ENCODE measurements at places on chromosomes 5 and 9.
A peak's percentile ranks its signal among the peaks of the same experiment; 100 is the strongest.

DNA sequence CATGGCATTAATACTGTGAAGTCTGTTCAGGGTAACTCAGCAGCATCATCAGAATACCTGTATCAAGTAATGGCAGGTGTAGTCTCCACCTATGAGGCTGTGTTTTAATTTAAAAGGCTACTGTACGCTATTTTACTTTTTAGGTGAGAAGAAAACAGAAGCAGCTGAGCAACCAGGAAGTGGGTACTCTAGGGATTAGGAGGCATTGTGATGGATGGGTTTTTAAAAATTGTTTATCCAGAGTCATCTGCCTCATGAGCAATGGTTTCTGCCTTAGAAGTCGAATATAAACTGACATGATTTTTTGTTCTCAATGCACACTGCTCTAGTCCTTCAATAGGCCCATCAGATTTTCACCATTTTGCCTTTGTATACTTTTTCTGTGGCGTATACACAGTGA lies 42.6 kb downstream of the PSIP1 start:
- DNase-seq = no peak

- DNase-seq = no peak
These were observed 32.4 kb downstream of the ABHD17B start for GRCh38 chr9:71878327-71879274.

- no peak for DNase-seq
These were observed 169.4 kb upstream of the ANKRD55 start for GRCh38 chr5:56402266-56403220.

- DNase-seq = peak; percentile 11
These were observed 48.4 kb upstream of the GNE start for GRCh38 chr9:36306471-36307306.

DNA sequence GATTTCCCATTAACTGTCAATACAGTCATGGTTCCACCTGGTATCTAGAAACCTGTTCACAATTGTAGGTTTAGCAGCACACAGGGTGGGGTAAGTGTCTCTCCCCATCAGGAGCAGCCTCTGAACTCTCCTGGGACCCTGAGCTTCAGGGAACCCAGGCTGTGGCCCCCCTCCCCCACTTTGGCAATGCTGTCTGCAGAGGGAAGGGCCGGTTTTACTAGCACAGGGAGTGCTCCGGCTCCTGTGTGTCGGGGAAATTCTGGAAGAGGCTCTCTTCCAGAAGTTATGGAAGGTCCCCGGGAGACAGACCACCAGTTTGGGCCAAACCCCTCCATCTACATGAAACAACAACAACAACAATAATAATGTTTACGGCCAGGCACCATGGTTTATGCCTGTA lies 9.9 kb downstream of the DAB2IP start:
- DNase-seq = no peak

DNA sequence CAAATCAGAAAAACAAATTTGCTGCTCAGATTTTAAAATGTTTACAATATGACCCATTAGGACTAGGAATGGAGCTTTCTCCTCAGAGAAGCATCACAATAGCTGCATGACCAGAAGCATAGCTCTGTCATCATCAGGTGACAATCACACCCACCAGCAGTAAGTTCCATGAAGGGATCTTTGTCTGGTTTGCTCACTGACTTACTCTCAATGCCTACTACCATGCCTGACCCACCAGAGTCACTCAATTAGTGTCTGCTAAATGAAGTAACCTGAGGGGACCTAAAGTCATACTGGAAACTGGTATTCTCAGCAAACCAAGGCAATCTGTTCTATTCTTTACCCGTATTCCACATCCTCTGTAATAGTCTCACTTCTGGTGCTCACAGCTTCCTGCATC lies 7.7 kb downstream of the ERMP1 start:
- no peak for DNase-seq

DNA sequence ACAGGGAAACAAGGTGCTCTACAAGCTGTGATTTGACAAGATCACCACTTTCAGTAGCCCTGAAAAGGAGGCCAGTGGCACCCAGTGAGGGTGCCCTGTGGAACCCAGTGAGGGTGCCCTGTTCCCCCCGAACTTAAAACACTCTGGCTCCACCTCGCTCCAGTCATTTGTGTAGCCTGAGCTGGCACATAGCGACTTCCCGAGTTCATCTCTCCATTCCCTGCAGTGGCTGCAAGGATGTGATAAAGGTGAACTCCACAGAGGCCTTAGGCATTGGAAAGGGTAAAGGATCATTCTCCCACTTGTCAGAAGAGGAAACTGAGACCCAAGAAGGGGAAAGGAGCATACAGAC lies 21.9 kb upstream of the ANXA6 start:
- DNase-seq = no peak

DNA sequence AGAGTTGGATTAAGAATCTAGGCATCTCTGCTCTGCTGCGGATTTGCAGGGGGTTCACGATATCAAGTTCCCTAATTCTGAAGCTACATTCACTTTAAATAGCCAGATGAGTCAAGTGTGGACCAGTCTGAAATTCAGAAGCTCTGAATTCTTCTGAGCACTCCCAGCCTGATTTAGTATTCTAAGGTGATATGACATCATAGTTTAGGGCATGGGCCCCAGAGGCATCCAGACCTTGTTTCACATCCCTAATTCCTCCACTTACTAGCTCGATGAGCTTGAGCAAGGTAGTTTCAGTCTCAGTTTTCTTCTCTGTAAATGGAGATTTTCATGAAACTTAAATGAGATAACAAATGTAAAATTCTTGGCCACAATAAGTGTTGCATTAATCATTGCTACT lies 65.2 kb downstream of the TMEM167A start:
- DNase-seq = no peak

GRCh38 chr9:125977223-125977622 lies 230.1 kb downstream of the PBX3 start:
- no peak for DNase-seq

- peak; percentile 78 for DNase-seq
These were observed 92.1 kb downstream of the NR3C1 start for GRCh38 chr5:143311428-143311827.

- DNase-seq = no peak
These were observed 64.8 kb downstream of the ATP10B start for GRCh38 chr5:160787240-160787639.

DNA sequence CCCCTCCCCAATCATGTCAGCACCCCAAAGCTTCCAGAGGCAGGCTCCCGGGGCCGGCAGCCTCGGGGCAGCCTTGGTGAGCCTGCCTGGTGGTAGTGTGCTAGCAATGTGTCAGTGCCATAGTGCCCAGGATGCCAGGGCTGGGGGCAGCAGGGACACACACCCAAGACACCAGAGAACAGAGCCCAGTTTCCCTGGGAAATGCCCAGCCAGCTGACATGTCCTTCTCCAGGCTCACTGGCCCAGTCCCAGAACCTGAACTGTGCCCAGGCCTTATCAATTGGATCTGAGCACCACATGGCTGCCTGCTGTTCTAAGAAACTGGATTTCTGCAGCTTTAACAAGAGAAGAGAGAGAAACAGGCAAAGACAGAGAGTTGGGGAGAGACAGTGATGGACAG lies 74.9 kb upstream of the LRRTM2 start:
- no peak for DNase-seq

GRCh38 chr5:1240496-1241260 lies 15.5 kb downstream of the SLC6A18 start:
- no peak for DNase-seq

DNA sequence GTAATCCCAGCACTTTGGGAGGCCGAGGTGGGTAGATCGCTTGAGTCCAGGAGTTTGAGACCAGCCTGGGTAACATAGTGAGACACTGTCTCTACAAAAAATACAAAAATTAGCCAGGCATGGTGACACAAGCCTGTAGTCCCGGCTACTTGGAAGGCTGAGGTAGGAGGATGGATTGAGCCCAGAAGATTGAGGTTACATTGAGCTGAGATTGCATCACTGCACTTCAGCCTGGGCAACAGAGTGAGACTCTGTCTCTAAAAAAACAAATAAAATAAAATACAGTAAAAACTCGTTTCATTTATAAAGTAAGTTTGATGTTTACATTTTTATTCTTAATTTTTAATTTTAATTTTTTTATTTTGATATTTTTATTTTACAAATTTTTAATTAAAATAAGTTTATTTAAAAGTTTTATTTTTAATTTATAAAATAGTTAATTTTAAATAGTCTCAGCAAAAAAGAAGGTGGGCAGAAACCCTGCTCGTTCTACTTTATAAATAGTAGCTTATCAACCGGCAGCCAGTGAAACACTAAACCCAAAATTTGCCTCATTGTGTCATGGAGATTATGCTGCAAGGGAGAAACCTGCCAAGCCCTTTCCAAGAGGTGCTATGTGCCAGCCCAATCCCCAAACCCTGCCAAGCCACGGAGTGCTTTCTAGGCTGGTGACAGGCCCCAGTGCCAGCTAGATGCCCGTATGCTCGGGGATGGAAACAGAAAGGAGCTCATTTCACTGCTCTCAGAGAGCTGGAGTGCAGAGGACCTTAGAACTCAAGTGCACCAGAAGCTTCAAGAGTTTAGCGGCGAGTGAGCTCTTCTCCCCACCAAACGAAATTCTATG lies 38.9 kb downstream of the SERINC5 start:
- DNase-seq = no peak

DNA sequence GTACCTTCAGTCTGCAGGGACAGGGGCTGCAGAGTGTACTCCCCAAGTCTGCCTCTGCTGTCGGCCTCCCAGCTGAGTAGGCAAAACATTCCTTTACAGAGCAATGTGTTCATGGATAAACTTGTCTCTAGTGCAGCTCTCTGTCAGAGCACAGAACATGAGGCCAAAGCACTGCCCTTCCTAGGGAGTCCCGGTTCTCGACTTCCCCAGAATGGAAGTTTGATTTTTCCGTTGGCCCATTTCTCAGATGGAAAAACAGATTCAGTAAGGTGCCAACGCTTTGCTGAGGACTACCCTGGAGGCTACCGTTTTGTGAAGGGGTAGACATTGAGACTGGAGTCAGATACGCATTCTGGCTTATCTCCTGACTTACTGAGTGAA lies 422 bp upstream of the TRIM32 start:
- DNase-seq = no peak

DNA sequence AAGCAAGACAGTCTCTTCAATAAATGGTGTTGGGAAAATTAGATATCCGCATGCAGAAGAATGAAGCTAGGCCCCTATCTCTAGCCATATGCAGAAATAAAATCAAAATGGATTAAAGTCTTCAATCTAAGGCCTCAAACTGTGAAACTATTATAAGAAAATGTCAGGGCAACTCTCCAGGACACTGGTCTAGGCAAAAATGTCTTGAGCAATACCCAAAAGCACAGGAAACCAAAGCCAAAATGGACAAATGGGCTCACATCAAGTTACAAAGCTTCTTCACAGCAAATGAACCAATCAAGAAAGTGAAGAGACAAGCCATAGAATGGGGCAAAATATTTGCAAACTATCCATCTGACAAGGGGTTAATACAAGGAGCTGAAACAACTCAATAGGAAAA lies 338.8 kb downstream of the NNT start:
- no peak for DNase-seq

DNA sequence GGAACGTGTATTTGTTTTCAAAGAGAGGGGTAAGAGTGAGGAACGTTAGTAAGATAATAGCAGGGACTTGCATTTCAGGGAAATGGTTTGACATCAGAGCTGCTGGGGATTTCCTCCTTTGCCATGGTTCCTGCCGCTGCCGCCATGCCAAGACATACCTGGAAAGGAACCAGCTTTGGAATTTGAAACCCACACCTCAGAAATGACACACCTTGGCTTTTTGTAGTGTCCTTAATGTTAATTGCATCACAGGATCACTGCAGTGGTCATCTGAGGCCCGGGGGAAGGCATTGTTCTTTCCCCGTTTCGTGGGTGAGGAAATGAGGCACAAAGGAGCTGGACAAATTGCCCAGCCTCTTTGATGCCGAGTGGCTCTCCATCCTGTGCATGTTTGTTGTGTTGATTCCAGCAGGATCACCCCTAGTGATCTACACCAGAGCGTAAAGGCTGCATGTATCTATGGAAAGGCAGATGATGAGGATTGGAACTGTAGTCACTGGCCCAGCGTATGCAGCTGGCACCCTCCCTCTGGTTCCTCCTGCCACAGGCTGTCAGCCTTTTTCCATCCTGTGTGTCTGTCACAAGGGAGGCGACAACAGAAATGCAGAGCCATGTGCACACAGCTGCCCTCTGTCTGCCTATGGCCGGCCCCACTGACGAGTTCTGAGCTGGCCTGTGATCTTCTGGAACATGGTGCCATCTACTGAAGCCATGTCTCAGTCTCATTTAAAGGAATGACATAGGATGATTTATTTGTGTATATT lies 37.8 kb downstream of the SLC46A2 start:
- no peak for DNase-seq

DNA sequence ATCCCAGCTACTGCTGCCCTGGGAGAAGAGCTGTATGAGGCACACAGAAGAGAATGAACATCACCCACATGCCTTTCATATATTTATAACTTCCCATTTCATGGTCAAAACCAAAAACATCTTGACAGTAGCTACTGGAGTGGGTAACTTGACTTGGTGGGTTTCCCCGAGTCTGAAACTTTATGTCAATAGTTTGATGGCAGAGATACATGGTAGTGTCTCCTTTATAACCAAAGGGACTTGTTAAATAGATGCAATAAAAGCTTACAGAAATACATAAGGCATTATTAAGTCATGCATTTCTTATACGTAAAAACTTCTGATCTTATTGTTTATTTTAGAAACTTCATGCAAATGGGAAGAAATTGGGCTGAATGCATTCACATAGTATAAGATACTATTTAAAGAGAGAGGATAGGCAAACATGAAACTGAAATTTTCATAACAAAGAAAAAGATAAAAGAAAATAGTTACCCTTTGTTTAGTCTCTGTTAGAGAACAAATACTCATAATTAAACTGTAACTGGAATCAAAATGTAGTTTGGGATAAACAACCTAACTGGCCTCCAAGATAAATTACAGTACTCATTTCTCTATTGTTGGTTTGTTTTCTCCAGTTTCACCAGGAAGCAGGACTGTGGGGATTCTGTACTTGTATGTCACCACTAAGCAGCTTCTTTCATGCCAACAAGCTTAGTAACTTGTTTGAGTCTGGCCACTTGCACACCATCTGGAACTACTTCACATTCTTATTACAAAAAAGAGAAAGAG lies 459.3 kb upstream of the MEF2C start:
- no peak for DNase-seq

DNA sequence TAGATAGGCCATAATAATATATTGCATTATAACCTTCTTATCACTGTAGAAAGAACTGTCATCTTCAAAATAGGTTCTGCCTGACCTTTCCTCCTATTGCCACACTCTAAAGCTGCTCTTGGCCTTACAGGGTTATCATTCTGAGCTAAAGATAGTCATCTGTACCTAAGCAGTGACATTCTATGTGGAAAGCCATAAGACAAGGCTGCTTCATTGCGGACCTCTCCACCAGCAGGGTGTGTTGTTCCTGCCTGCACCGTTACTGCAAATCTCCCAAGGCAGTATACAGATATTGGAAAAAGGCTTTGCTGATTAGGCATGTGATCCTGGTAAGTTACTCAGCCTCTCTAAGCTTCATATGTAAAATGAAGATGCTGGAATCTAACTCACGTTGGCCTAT lies 8.1 kb downstream of the ZNF622 start:
- DNase-seq = no peak

All from SW 1271 (cell line).